ENCODE measurements at places on chromosomes 5 and 9.

- no peak for DNase-seq
These were observed 28.8 kb downstream of the TTC39B start for GRCh38 chr9:15278091-15278687.

DNA sequence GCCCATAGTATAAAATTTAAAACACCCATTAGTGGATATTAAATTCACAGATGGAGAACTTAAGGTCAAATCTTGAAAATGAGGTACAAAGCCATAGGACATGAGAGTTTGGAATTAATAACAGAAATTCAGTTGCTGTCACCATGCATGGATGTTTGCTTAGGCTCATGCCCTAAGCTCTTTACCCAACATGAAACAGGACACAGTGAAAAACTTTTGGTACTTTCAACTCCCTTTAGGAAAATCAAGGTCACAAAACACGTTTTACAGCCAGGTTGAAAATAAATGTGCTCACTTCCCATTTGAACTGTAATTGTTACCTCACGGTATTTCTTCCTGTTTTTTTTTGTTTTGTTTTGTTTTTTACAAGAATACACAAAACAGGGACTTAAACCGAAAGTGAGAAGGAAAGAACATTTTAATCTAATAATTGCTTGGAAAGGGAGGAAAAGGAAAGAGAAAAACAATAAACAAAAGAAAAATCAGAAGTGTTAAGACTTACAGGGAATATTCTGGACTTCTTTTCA, 6.1 kb upstream of the TOPORS start:
- no peak for DNase-seq

GRCh38 chr5:161535762-161536161, 10.8 kb downstream of the GABRB2 start:
- DNase-seq = no peak

DNA sequence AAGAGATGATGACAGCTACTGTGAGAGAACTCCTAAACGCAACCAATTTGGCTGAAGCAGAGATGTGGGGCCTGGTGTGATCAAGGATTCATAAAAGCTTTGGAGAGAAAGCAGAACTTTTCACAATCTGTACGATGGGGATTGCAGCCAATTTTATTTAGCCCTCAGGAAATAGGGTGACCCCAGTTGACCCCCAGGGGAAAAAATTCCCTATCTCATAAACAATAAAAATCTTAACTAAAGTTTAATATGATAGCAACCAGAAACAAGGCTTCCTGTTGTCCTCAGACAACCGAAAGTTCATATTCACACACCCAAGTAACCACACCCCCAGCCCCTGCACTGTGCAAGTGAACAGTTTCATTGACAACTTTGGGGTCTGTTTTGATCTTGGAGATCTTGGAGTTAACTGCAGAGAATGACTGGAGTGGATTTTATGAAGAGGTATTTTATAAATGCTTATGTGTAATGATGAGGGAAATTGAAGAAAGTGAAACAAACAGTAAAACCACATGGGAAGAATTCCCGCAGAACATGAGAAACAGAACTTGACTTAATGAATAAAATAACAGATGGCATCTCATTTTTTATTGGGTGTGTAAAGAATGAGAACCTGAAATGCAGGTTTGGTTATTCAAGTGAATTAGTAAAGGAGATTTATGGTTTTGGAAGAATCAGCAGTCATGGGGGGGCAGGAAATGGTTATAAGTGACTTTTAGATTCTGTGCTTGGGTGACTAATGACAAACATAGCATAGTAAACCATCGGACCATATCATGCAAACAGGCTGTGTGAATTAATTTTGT, 94.5 kb downstream of the PDE4D start:
- no peak for DNase-seq

DNA sequence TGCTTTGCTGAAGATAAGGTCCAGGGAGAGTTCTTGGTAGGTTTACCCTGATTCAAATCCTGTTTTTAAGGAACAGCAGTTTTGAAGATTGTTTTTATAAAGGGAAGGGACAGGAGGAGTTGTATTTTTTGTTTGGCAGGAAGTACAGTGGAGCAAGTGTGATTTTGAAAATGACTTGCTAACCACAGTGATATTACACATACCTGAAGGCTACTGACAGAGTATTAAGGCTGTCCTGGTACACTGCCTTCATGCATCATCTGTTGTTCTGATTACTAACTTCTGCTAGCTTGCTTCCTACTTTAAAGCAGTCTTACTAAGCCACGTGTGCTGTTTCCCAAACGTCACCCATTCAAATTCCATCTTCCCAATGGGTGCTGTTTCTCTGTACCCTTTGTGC, 559.5 kb upstream of the SGCD start:
- DNase-seq = no peak

DNA sequence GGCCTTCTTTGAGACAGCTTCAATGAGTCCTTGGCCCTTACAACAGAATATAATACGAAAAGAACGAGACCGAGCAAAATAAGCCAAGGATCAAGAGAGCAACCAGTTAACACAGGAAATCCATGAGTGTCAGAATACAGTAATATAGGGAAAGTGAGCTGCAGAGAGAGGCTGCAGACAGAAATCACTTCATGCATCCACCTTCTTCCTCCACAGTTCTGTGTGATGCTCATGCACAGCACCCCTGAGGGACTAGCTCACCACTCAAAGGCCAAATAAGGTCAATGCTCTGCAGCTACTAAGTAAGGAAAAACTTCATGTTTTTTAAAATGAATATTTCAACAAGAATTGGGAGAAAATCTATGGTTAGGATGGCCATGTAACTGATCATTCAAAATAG, 257.1 kb downstream of the MCTP1 start:
- no peak for DNase-seq

GRCh38 chr5:10858945-10859344, 97.9 kb upstream of the DAP start:
- DNase-seq = no peak

DNA sequence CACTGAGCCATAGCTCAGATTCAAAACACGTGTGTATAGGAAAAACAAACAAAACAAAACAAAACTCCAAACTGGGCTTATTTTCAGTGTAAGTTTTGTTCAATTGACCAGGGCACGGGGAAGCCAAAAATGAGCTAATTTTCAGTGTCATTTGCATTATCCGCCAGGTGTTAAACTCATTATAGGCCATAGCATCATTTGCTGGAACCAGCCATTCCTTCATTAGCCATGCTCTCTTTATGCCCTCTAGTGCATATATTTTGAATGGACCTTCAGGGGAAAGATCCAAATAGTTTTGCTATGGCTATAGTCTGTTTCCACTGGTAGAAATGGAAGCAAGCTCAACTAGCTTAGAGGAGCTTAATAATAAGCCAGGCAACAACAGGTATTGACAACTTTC, 1205.2 kb upstream of the DMAC1 start:
- no peak for DNase-seq

- DNase-seq = no peak
These were observed 206.8 kb upstream of the ITGA1 start for GRCh38 chr5:52580921-52581320.

- DNase-seq = no peak
These were observed 45.5 kb downstream of the NDST1 start for GRCh38 chr5:150553402-150553801.

DNA sequence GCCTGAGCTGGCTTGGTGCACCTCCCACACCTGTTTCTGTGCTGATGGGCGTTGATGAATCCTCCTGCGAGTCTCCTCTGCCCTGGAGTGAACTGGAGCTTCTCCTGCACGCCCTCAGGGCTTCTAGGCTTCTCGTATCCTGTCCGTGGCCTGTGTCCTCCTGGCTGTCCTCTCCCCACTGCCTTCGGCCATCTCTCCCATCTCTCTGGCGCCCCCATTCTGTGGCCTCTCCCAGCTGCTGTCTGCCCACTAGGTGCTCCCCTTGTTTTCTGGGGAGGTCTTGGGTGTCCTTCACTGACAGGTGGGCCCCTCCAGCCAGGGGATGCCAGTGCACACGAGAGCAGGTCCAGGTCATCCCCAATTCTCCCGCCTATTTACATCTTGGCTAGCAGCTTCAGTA, 28.8 kb downstream of the AHRR start:
- no peak for DNase-seq

DNA sequence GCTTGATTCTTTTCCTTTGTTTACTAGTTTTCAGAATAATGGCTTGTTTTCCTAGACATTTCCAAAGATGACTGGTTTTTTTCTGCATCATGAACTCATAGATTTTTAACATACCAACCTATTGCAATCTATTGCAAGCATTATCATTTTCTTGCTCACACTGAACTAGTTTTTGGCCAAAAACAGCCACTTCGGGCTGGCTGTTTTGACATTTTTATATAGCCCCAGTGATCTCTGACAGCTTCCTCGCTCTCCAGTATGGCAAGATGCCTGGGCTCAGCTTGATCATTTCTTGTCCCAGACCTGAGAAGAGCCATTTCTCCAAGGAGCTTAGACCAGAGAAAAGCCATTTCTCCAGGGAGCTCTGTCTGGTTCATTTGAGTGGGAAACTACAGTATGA, 94.3 kb upstream of the MAMDC2 start:
- no peak for DNase-seq

DNA sequence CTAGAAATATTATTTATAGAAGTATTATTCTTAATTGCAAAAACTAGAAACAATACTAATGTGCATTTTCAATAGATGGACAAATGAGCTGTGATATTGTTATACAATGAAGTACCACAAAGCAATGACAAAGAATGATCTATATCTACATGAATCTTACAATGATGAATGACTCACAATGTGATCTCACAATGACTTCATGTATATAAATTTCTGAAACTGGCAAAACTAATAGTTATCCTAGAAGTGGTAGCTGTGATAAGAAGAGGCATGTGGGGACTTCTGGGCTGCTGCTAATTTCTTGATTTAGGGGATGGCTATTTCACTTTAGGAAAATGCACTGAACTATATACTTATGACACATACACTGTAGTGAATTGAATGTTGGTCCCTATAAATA, 396.0 kb upstream of the ZNF608 start:
- DNase-seq = no peak

- no peak for DNase-seq
These were observed 138.4 kb downstream of the C9orf152 start for GRCh38 chr9:110069326-110070248.

GRCh38 chr9:36142510-36143244, 6.1 kb downstream of the GLIPR2 start:
- DNase-seq = no peak

GRCh38 chr9:105064248-105065097, 136.5 kb upstream of the ABCA1 start:
- DNase-seq = no peak

- DNase-seq = no peak
These were observed 469.1 kb downstream of the RAB3C start for GRCh38 chr5:59051951-59052350.

All from cortex of kidney (tissue), 1 donor.